Stimulated activated CD8-positive, alpha-beta memory T cell treated with anti-CD3 and anti-CD28 coated beads, Interleukin-4, amount 100 ng/mL, for 4 hours (primary cell): ENCODE measurements at places on chromosomes 12 and 14.

- DNase-seq: no peak
Observed at GRCh38 chr14:101899263-101899662, 65.1 kb upstream of the DYNC1H1 start.

DNA sequence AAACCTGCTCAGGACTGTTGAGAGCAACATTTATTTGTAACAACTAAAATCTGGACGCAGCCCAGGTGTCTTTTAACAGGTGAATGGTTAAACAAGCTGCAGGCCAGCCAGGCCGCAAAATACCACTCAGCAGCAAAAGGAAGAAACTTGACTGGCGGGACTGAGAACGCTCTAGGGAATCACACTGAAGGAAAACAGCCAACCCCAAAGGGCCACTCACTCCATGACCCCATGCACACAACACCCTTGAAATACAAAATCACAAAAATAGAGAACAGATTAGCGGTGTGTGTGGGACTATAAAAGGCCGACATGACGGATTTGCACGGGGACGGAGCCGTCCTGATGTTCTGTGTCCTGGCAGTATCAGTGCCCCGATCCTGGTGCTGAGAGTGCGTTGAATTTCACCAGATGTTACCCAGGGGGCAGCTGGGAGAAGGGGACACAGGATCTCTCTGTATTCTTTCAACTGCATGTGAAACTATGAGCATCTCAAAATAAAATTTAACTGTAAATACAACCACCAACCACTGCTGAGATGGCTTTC lies 23.0 kb downstream of the VPS37B start:
- DNase-seq: no peak

GRCh38 chr12:57342207-57342691 lies 88.6 kb downstream of the R3HDM2 start:
- DNase-seq: no peak

DNA sequence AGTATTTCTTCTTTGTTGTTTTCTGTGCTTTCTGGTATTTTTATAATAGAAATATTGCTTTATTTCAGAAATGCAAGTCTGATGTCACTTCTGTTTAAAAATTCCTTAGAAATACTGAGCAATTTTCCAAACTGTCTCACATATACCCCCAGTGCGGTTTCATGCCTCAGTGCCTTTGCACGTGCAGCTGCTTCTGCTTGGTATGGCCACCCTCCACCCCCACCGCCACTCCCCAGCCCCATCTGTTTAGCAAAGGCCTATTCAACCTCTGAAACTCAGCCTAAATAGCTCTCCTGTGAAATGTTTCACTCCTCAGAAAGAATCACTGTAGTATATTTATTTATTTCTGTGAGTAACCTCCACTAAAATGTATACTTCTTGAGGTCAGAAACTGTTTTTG lies 52.3 kb downstream of the PPM1H start:
- DNase-seq: no peak

GRCh38 chr12:63005382-63005781 lies 70.4 kb upstream of the PPM1H start:
- DNase-seq: no peak

DNA sequence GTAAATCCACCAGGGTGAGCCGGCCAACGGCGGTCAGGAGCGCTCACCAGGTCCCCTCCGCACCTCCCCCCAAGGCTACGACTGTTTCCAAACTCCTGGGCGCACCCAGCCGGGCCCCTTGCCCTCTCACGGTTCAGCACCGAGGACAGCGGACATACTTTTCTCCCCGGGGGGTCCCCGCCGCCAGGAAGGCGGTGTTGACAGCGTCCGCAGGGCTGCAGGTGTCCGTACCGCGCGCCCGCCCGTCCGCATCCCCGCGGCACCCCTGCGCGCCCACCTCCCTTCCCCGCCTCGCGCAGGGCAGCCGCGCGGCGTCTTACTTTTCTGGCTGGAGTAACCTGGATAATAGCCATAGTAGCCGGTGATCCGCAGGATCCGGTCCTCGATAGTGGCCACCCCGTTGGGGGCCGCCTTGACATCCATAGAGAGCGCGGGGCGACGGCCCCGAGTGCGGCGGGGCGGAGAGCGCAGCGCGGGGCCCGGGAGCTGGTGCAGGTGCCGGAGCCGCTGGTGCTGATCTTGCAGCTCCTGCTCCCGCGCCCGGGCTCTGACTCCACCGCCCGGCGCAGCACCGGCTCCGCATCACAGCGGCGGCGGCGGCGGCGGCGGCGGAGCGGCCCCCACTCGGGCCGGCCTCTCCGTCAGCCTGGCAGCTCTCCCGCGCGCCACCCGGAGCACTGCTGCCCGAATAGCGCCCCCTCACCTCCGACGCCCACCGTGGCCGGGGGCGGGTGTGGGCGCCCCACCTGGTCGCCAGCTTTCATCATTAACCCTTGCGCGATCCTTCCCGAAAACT lies at the start of gene SLC35F4:
Gene SLC35F4 (minus strand): TSS at position 690 of the 796 bp plus-strand sequence.
- DNase-seq: no peak
